Activated CD4-positive, alpha-beta T cell treated with anti-CD3 and anti-CD28 coated beads, Interleukin-2, amount 10 ng/mL, durations not matched to agents 7 days and 5 days (primary cell): ENCODE measurements at places on chromosomes 16 and 17.

DNA sequence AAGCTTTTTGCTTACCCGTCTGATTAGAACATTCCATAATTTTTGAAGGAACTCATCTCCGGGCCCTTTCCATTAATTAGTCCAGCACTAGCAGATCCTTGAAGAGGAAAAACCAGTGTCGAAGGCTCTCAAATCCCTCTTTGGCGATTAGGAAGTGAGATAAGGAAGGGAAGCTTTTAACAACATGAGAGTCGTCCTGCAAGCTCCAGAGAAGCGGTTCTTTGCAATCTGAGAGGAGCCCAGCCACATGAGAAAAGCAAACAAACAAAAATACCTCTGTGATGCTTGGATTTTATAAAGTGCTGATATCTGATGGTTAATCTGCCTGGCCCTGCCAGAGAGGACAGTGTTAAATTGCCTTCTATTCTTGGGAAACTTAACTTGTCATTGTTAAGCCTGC is 339.8 kb upstream of the SALL1 start:
- DNase-seq, result no peak

DNA sequence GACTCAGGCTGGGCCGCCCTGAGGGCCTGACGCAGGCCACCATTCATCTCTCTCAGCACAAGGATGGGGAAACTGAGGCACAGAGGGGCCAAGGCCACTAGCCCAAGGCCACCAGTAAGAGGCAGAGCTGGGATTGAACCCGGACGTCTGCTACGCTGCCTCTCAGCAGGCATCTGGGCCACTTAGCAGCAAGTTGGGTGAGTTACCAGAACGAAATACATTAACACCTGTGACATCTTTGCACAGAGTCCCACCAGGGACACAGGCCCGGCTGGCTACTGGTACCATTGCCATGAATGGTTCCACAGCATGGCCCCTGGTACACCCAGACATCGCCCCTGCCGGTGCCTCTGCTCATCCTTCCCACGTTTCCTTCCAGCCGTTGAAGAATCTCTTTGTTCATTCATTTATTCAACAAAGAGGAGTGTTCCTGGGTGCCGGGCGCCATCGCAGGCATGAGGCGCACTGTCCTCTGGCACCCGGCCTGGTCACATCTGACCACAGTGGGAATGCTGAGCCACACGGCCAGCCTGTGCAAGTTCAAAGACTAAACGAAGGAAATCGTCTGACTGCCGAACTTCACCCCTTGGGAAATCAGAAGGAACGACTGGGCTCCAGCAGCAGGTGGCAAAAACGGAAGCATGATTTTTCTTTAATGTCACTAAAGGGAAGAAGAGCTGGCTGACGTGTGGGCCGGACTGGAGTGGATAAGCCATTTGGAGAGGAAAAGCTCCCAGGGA is 7.4 kb upstream of the ZNF469 start:
- DNase-seq, result no peak

DNA sequence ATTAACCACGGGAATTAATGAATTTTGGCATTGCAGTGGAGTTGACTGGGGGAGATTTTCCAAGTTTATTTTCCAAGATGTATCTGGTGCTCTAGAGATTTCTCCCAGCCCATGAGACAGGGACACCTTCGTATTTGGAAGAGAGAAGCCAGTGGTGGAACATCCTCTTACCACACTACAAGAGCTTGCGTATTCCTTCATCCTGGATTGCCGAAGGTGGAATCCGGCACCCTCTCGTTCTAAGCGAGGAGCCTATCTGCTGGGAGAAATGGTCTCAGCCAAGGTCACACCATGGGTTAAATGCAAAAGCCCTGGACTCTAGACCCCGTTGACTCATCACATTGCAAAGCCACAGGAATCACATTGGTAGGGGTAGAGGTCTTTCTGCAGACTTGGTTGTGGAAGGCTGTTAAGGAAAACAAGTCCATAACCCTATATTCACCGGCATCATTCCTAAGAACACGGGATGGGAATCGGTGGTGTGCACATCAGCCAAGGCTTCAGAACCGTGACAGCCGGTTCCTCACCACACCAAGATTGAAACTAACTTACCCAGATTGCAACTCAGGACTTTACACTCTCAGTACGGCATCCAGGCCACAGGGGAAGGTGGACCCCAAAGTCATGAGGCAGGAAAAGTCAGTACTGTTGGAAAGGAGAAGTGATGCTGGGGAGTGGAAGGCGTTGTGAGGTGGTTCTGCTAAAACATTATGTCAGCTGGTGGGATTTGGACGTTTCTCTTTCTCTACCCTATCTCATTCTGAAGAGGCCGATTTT is 259.8 kb downstream of the CPPED1 start:
- DNase-seq, result no peak

GRCh38 chr17:77379832-77380231 is 239.1 kb downstream of the SEC14L1 start:
- no peak for DNase-seq

DNA sequence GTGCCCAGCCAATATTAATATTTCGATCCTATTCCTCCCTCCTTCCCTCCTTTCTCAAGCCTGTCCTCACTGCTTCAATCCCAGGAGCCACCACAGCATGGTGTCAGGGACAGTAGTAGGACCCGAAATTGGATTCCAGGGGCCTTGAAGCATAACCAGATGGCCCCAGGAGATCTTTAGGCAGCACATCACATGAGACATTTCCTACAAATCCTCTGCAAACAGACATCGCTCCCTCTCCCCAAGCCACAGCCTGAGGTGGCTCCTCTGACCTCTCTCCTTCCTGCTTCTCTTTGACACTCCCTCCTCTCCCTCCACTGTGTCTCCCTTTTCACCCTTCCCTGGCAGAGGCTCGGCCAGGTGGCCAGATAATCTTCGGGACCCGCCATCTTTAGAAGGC is 76.6 kb downstream of the BMERB1 start:
- DNase-seq, result no peak

DNA sequence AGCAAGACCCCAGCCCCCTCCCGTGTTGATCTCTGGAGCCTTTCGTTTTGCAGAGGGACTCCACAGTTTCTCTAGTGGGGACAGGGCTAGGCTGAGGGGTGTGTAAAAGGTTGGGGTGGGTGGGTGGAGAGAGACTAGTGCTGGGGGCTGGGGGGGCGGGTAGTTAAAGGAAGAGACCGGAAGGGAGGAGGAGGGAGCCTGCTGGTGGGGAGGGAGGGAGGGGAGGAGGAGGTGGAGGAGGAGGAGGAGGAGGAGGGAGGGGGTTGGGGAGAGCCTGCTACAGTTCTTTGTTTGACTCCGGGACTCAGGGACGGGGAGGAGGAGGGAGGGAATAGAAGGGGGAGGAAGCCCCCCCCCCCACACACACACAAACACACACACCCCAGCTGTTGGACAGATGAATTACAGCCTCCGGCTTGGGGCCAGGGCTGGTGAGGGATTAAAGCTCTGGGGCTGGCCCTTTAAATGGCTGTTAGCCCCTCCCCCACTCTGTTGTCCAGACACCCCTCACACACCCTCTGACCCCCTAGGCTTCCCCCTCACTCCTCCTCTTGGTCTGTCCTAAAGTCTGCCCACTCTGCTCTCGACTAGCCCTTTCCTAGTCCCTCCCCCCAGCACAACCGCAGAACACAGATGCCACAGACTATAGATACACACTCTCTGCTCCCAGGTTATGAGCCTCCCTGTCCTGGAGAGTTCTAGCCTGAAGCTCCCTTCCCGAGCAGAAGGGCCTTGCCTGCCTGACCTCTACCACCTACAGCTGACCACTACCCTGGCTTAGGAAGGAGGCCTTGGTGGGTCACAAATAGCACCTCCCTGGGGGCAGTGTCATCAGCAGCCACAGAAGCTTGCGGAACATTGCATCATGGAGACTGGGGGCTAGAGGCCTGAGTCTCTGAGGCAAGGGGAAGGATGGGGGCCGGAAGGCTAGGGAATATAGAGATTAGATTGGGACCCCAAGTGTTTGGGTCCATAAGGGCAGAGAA is 4.4 kb downstream of the KDM6B start:
- no peak for DNase-seq

DNA sequence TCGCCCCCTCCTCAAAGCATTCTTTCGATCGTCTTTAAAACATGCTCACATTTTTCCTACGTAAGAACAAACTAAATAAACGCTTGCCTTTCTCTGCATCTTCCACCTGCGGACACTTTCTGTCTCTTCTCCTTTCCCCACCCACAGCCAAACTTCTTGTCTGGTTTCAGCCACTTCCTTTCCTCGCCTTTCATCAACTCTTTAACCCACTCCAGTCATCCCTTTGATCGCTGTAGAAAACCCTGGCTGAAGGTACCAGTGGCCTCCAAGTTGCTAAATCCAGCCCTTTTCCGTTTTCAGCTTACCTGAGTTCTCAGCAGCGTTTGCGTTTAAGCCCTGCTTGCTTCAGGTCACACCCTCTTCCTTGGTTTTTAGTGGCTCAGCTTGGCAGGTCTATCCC is 483 bp downstream of the RPA1 start:
- peak; percentile 59 for DNase-seq

DNA sequence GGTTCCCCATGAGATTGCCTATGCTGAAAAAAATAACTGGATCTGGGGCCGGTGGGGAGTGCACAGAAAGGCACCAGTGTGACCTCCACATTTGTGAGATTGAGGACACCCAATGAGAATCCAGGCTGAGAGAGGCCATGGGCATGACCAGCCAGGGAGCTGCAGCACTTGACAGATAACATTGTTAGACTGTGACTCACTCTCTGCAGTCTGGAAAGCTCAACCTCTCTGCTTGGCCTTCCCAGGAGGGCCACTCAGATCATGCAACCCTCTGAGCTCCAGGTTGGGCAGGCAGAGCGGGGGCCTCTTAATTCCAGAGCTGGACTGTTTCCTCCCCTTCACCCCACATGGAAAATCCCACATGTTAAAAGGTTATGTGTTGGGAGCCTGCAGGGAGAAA is 30.1 kb downstream of the FZD2 start:
- no peak for DNase-seq

DNA sequence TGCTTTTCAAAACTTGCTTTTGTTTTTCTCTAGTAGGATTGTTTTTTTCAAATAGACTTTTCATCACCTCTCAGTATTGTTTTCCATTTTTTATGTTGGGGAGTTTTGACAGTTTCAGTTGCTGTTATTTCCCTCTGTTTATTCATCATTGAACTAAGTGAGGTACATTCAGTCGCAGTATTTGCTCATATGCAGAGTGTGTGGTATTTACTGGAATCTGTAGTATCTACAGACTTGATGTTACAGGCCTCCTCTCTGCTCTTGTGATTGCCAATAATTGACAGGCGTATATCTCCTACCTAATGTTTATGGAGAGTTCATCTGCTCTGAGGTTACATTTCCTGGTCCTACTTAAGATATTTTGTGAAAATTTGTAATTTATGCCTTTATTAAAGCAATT is 49.6 kb downstream of the COX10 start:
- no peak for DNase-seq

GRCh38 chr16:75913958-75914357 is 187.7 kb upstream of the CPHXL start:
- DNase-seq, result no peak

DNA sequence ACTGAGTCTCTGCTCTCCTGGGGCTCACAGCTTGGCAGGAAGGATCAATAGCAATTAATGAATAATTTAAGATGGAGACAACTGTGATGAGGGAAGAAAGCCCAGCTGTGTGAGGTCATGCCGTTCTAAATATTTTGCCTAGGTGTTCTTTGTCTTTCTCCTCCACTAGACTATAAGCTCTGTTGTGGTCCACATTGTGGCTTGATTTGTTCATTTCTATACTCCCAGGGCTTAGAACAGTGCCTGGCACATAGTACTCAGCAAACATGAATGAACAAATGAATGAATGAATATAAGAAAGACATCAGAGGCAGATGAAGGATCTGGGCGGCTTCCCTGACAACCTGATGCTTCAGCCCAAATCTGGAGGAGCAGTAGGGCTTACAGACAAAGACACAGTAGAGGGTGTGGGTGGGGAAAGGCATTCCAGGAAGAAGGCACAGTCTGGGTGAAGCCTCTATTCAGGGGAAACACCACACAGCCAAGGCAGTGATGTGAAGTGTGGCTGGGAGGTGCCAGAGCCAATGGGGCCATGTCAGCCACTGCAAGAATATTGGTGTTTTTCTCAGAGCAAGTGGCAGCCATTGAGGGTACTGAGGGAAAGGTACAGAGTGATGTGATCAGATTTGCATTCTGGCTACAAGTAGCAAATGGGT is 8.3 kb downstream of the CDH13 start:
- no peak for DNase-seq

GRCh38 chr16:68539711-68540239 is 684 bp downstream of the ZFP90 start:
- DNase-seq, result peak; percentile 40

GRCh38 chr17:313911-314613 is 38.5 kb downstream of the RPH3AL start:
- no peak for DNase-seq

- DNase-seq, result no peak
These were observed 269.5 kb upstream of the FOXF1 start for GRCh38 chr16:86240716-86241363.

DNA sequence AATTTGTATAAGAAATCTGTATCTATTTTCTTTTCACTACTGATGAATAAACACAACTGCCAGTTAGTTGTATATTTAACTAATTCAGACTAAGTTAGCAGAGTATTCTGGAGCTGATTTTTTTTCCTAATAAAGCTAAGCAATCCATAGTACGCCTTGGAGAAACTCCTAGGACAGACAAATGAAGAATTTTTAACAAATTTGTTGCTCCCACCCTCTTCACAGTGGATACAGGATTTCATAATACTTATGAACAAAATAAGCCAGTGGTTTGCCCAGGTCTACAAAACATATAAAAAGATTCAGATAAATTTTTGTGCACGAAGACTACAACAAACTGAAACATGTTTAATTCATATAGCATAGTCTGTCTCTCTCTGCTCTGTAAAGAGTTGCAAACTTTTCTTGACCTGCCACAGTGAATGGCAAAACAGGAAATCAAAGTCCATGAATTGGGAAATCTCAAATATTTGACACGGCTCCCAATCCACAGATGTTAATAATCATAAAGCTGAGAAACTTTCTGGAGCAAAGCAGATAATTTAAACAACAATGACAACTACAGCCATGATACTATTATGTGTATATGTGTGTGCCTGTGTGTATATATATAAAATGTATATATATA is 594 bp upstream of the ABCA6 start:
- DNase-seq, result no peak

DNA sequence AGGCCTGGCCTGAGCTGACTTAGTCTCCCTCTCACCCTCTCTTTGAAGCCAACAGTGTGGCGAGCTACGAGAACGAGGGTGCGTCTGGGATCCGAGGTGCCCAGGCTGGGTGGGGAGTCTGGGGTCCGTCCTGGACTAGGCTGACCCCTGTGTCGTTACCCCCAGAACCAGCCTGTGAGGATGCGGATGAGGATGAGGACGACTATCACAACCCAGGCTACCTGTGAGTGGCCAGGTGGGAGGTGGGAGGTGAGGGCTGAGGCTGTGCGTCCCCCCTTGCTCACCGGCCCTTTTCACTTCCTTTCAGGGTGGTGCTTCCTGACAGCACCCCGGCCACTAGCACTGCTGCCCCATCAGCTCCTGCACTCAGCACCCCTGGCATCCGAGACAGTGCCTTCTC is 1.6 kb downstream of the LAT start:
- no peak for DNase-seq

DNA sequence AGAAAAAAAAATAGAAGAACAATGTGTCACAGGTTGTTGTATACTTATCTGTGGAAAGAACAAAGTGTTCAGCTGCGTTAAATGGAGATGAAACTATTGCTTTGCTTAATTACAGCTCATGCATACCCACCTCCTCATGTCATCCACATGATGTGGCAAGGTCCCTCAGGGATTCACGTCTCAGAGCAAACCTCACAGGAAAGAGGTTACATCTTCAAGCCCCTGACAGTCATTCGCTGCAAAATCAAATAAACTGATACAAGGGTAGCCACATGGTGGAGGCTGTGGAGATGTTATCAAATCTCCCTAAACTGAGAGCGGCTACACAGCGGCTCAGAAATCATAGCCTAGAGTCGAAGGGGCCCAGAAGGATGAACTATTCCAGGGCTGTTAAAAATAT is 21.1 kb downstream of the GINS3 start:
- no peak for DNase-seq
